Cardiac septum (tissue), 1 donor: ENCODE measurements at places on chromosomes 4 and X. TPM values are rescaled to one million over a fixed set of nuclear protein-coding genes. Genes with fewer than 3 reads are reported as not detected.

- peak; percentile 85 for DNase-seq
These were observed 192.5 kb upstream of the STK26 start for GRCh38 chrX:131830400-131831184.

GRCh38 chrX:41240509-41240908, 93.5 kb upstream of the DDX3X start:
- no peak for DNase-seq

The TAF7L gene
- total RNA-seq = not detected

DNA sequence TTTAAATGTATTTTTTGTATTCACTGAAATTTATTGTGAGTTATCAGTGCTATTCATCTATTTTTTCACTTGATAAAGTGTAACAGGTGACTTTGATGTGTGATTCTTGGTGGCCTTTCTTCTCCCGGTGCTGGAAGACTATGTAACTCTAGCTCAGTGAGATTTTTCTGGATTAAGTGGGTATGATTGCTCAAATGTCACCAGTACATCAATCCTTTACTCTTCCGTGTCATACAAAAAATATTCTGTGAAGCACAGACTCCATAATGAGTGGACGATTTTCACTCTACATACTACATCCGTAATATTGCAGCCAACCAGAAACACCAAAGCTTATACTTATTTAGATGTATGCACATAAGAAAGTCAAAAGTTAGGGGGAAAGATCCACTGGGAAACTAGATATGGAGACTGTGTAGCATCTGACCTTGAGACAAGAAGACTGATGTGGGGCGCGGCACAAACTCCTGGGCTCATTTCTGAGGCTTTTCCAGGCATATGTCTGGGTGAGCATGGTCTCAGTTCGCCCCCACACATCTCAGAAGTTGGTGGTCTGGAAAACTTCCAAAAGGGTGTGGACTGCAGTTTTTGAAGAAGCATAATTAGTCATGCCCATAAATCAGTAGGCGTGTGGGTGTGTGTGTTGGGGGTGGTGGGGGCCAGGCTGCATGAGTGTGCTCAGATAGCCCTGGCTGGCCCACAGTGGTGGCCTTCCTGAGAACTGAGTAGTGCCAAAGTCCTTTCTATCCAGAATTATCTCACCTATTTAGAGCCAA, 53.9 kb upstream of the TENM3 start:
- no peak for DNase-seq

The AR gene
- total RNA-seq = 12.7 TPM

The TEC gene
- total RNA-seq = 3.1 TPM

GRCh38 chr4:67437974-67438713, 107.2 kb downstream of the CENPC start:
- DNase-seq = no peak

The ANK2 gene
- total RNA-seq = 208 TPM

DNA sequence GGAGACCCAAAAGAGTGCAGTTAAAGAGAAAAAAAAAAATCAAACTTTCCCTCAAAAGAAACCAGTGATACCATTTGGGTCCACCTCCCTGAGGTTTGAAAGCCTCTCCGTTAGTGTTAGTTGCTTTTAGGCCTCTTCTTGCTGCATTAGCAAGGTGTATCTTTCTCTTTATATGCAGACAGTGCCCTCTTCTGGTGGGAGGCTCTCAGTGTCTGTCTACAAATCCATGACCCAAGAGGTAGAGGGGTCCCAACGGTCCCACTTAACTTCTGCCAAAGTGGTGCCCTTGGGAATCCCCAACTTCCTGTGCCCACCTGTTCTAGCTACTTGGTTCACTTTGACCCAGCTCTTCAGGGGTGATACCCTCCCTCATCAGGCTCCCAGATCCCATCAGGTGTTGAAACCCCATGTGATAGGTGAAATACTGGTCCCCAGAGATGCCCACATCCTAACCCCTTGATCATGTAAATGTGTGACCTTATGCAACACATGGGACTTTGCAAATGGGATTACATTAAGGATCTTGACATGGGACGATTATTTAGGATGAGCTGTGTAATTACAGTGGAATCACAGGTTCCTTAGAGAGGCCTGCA, 63.7 kb upstream of the CD99 start:
- DNase-seq = no peak

The ADGRL3 gene
- total RNA-seq = 15.3 TPM

GRCh38 chr4:173280998-173281397, 53.2 kb downstream of the HMGB2 start:
- no peak for DNase-seq

The FAM47C gene
- not detected for total RNA-seq

GRCh38 chrX:136209016-136209738, 42.0 kb downstream of the MAP7D3 start:
- DNase-seq = no peak

GRCh38 chr4:159669094-159669493, 566.2 kb downstream of the RAPGEF2 start:
- DNase-seq = no peak

- DNase-seq = no peak
These were observed 146.7 kb upstream of the PSAPL1 start for GRCh38 chr4:7581477-7581876.

DNA sequence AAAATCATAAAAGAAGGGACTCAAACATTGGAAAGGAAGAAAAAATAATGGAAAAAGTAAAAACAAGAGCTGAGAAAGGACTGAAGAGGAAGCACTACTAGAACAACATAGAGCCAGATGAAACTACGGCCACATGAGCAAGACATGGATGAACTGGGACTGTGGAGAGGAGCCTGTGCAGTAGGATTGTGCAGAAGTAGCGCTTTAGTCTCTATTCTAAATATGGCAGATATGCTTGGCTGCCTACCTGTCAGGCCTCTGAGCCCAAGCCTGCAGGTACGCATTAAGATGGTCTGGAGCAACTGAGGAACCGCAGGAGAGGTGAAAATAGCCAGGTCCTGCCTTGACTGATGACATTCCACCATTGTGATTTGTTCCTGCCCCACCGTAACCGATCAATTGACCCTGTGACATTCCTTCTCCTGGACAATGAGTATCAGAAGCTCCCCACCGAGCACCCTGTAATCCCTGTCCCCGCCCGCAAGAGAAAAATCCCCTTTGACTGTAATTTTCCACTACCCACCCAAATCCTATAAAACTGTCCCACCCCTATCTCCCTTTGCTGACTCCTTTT, 154.3 kb downstream of the CAMK2D start:
- no peak for DNase-seq

GRCh38 chr4:2796849-2797544, 4.1 kb downstream of the SH3BP2 start:
- DNase-seq = peak; percentile 60

GRCh38 chrX:20654596-20655106, 387.9 kb upstream of the RPS6KA3 start:
- no peak for DNase-seq

- peak; percentile 51 for DNase-seq
These were observed 3.4 kb downstream of the SORCS2 start for GRCh38 chr4:7195546-7196287.

DNA sequence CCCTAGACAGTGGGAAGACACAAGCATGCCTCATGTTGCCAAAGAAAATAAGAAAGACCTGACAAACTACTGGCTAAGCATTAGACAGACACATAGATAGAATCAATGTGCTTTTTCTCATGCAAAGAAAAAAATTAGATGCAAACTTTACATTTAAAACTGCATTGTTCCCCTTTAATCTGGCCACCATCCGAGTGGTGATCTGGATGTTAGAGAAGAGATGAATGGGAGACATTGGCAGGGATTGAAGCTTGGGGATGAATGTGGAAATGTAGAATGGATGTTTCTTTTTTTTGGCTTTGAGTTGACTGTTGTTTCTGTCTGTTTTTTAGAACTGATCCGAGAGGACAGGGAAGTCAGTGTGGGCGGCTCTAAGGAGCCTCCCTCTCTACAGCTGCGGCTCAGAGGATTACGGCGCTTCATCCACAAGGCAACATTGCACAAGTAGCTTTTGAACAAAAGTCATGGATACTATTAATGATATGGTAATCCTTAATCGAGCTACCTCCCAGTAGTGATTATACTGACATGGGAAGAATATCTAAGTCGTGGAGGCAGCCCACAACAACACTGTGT, 53.0 kb downstream of the HELT start:
- no peak for DNase-seq

GRCh38 chr4:149553959-149554520, 261.6 kb downstream of the IQCM start:
- DNase-seq = no peak

DNA sequence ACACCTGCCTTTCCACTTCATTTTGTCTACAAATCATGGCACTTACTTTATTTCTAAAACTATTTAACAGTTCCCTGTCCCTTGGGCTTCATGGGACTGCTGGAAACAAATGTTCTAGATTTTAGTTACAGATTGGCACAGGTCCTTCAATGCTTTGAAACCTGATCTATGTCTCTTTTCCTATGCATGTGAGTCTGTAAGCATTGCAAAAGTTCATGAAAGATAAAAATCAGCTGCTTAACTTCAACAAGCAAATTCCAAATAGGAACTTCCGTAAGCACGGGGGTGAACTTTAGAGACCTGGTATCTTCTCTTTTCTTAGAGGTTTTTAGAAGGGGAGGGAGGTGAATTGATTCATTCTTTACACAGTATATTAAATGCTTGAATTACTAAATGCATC, 9.5 kb downstream of the LGI2 start:
- no peak for DNase-seq

The AWAT2 gene
- total RNA-seq = not detected

GRCh38 chr4:998096-998691, 5.0 kb upstream of the SLC26A1 start:
- no peak for DNase-seq

DNA sequence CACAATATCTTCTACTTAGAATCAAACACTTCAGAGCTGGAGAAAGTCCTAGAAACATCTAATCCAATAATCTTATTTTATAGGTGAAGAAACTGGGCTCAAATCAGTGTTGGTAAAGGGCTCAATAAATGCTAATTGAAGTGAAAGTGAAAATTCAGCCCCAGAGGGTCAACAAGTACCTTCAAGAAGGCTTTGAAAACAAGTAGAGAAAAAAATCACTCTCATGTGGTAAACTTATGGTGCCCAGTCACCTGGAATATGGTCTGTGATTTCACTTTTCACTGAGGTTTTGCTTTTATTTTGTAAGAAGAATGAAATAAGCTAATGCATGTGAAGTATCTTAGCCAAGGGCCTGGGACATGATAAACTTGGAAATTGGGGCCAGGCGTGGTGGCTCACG, 29.1 kb upstream of the EIF4E start:
- no peak for DNase-seq

The MAGEB2 gene
- total RNA-seq = not detected

- no peak for DNase-seq
These were observed 180.1 kb upstream of the S100G start for GRCh38 chrX:16469870-16470269.

The FRMD7 gene
- 0.30 TPM for total RNA-seq

DNA sequence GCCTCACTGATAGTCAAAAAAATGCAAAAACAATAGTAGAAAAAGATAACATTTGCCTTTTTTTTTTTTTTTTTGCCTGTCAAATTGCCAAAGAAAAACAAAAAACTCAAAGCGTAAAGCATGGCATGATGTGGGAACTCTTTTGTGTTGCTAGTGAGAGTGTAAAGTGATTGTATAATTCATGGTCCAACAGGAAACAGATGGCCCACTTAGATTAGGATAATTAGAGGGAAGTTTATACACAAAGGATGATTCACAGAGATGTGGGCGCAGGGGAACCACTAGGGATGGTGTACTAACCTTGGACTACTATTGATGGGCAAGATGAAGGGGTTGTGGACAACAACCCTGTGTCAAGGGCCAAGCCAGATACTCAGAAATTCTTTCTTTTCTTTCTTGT, 16.4 kb downstream of the MCUB start:
- no peak for DNase-seq
